ENCODE measurements at places on chromosomes 5 and 9.

DNA sequence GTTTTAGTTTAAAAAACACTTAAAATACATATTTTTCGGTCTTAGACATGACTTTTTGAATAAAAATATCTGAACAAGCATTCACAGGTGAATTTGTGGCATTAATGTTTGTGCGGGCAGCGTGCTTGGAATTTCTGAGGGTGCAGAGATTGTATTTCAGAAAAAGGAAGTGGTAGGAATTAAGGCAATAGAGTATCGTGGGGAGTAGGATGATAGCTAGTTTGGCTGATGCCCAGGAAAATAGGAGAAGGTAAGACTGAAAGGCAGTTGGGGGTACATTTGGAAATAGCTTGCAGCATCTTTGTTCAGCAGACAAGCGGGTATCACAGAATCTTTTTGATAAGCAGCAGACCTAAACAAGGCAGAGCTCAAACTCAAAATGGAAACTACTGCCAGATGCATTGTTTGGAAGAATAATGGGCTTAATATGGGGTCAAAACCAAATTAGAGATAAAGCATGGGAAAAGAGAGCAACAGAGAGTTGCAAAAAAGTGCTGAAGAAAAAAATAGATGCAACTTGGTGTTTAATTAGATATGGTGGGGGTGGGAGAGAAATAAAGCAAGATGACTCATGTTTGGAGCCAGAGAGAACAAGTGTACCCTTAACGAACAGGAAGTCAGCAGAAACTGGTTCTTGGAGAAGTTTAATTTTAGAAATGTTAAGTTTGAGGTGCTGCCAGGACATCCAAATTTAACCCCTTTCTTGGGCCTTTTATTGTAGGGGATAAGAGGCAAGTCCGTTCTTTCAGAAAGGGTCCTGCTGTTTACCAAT lies 85.7 kb upstream of the ARRDC3 start:
- DNase-seq: no peak

DNA sequence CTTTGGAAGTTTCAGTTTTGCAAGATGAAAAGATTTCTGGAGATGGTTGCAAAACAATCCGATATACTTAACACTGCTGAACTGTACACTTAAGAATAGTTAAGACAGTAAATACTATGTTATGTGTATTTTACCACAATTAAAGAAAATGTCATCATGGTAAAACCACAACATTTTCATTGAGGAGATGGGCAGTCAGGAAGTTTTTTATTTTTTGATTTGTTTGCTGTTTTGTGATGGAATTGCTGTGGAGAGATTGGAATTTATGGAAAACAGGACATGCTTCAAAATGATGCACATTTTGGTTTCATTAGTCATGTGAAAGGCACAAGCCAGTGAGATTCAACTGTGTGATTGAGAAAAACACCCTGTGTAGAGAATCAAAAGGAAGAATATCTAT lies 90.5 kb upstream of the AGXT2 start:
- no peak for DNase-seq

DNA sequence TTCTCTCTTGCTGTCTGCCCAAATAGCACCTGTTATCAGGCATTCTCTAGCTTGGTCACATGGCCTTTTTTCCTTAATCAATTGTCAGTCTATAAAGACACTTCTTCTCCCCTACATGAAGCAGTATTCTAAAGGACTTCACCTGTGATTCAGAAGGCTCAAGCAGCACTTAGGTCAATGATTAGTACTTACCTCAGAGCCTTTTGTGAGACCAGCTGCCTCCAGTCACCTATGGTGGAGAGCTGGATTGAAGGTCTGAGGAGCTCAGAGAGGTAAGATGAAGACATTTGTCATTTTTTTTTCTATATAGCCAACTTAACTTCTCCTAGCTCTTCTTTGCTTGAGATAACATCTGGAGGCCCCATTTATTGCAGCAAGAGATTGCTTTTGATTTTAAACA lies 278.3 kb upstream of the PCSK5 start:
- no peak for DNase-seq

DNA sequence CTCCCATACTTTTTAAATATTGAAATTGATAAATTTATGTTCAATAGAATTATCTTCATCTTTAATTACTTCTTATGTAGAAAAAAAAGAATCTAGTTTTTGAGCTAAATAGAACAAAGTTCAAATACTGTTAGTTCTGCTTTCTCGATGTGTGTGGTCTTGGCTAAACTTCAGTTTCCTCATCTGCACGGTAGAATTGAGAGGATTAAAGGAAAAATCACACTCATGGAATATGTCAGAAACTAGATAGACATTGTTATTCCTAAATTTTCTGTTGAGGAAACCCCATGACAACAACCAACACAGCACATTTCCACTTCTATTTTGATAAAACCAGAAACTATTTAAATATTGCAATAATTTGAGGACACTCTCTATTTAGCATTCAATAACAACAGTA lies 100.3 kb downstream of the MUSK start:
- DNase-seq: no peak

- DNase-seq: no peak
These were observed 500.8 kb upstream of the WWC1 start for GRCh38 chr5:167790462-167791260.

GRCh38 chr9:87271696-87272477 lies 225.8 kb upstream of the DAPK1 start:
- DNase-seq: no peak

- DNase-seq: peak; percentile 96
These were observed 790 bp downstream of the PHF19 start for GRCh38 chr9:120875954-120876841.

DNA sequence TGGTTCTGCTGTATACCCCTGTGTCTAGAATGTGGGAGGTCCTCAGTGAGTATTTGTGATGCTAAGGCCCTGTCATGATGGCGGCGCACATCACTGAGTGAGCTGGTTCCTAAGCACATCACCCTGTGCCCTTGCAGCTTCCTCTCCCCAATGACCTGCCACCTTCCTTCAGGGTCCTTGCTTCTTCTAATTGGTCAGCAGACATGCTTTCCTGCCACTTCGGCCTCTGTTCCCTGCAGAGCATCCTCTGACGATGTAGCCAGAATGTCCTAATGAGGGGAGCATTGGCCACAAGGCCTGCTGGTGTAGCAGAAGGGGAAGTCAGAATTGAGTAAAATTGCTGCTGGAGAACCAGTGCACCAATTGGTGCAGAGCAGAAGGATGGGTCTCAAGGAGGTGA lies 31.1 kb upstream of the ANGPTL2 start:
- no peak for DNase-seq

- peak; percentile 20 for DNase-seq
These were observed 69.9 kb upstream of the OR2K2 start for GRCh38 chr9:111399772-111400563.

DNA sequence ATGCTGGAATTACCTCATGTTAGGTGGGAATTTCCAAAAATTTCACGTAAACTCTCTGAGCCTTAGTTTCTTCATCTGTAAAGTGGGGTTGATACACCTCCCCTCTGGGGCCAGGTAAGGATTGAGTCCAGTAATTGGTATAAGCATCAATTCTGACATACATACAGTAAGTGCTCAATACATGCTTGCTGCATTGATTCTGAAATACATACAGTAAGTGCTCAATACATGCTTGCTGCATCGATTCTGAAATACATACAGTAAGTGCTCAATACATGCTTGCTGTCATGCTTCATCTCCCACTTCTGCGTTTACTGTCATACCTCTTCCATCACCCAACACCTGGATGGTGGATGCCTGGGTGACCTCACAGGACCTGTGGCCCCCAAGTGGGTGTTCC lies 57.1 kb downstream of the TSPAN17 start:
- DNase-seq: no peak

- no peak for DNase-seq
These were observed 92.1 kb downstream of the CDKN2A start for GRCh38 chr9:21902136-21902535.

DNA sequence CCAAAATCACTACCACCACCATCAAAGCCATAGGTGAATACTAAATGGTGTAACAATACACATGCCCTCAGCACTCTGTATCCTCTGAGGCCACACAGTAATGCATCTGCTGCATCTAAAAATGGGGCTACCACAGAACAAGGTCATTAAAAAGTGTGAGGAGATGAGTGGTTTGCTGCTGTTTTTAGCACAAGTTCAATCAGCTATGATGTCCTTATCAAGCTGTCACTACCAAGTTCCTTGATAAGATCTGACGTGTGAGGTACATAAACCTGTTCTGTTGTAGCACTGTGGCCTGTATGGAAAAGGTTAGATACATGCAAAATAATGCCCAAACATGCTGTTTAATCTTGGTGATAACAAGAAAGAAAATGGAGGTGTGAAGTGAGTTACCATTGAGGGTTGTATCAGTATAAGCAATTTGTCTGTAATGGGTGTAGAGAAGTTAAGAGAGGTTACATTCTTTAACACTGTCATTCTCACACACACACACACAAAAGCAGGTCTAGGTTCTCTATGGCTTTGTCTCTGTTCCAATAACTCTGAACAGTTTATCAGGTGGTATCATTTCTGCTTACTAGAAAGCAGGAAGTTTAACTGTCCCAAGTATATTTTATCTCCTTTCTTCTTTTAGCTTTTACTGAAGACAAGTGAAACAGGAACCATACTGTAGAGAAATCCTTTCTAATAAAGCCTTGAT lies 252.9 kb downstream of the CWC27 start:
- no peak for DNase-seq

DNA sequence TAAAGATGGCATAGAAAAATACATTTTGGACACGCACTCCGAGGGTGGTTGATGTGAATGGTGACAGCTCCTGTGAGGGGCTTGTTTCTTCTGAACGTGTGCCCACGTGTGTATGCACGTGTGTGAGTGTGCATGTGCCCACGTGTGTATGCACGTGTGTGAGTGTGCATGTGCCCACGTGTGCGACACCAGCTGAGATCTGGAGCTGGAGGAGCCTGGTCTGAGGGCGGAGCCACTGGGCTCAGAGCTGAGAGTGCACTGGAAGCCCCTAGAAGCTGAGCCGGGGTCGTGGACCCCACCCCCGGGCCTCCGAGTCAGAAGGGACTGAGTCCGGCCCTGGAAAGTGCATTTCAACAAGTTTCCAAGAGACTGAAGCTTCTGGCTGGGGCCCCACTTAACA lies 282.5 kb upstream of the IRX4 start:
- no peak for DNase-seq
